Activated CD4-positive, alpha-beta memory T cell treated with anti-CD3 and anti-CD28 coated beads, Interleukin-2, amount 10 ng/mL, durations not matched to agents 7 days and 5 days (primary cell): ENCODE measurements at places on chromosomes 11 and 22. TPM values are rescaled to one million over a fixed set of nuclear protein-coding genes. Genes with fewer than 3 reads are reported as not detected.

- DNase-seq: no peak
- no peak overlapping the region for H3K27ac ChIP-seq
- no peaks in the 10 kb centered on the region for H3K27me3 ChIP-seq
- H3K36me3 ChIP-seq: no peaks in the 10 kb centered on the region
These were observed 194.3 kb upstream of the ANO3 start for GRCh38 chr11:26137651-26138050.

GRCh38 chr11:75160220-75160757 lies 9.4 kb downstream of the SLCO2B1 start:
- DNase-seq: no peak
- no peak overlapping the region for H3K27ac ChIP-seq
- H3K4me3 ChIP-seq: no peak overlapping the region
- peaks cover 5% of the 10 kb centered on the region for H3K4me1 ChIP-seq

DNA sequence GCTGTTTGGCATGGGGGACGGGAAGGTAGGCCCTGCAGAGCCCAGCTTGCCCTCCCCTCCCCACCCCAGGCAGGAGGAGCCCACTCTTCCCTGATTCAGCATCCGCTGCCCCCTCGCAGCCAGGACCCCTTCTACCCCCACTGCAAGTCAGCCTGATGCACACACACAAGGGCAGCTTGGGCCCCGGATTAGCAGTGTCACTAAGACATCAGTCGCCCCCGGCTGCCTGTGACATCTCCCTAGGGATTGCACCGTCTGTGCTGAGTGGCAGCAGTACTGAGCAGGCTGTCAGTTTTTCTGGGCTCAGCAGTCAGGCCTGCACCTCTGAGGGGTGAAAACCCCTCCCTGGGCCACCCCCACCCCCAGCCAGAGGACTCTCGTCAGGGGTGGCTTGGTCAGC lies 30.4 kb upstream of the SYT7 start:
- H3K27me3 ChIP-seq: peaks cover 2% of the 10 kb centered on the region
- H3K36me3 ChIP-seq: no peaks in the 10 kb centered on the region
- no peak overlapping the region for H3K27ac ChIP-seq
- no peaks in the 10 kb centered on the region for H3K4me1 ChIP-seq

Gene COPB1
- 100.0 TPM for total RNA-seq

Gene ART1
- not detected for total RNA-seq

GRCh38 chr11:63775191-63775590 lies 6.6 kb upstream of the ZFTA start:
- DNase-seq: no peak
- no peaks in the 10 kb centered on the region for H3K36me3 ChIP-seq
- H3K4me3 ChIP-seq: no peak overlapping the region
- peaks cover 43% of the 10 kb centered on the region for H3K27me3 ChIP-seq

Gene CNGA4
- 0.30 TPM for total RNA-seq
